SIG-M5 (cell line): ENCODE measurements at places on chromosomes 6 and 20.

- DNase-seq = no peak
Observed at GRCh38 chr20:62246872-62247652, 8.7 kb downstream of the OSBPL2 start.

- no peak for DNase-seq
Observed at GRCh38 chr20:653590-654416, 803 bp upstream of the SRXN1 start.

DNA sequence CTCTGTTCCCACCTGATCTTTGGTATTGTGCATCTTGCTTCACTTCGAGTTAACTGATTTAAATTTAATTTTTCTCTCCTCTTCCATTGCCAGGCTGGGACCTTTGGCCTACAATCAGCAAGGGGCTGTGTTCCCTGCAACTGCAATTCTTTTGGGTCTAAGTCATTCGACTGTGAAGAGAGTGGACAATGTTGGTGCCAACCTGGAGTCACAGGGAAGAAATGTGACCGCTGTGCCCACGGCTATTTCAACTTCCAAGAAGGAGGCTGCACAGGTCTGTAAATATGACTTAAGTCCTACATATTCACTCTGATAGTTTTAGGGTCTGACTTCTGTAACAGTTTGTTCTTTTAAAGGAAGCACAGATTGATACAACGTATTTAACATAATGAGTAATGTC lies 412.4 kb downstream of the ARHGAP18 start:
- DNase-seq = no peak

- DNase-seq = no peak
Observed at GRCh38 chr20:41030531-41031242, 2.1 kb downstream of the TOP1 start.

DNA sequence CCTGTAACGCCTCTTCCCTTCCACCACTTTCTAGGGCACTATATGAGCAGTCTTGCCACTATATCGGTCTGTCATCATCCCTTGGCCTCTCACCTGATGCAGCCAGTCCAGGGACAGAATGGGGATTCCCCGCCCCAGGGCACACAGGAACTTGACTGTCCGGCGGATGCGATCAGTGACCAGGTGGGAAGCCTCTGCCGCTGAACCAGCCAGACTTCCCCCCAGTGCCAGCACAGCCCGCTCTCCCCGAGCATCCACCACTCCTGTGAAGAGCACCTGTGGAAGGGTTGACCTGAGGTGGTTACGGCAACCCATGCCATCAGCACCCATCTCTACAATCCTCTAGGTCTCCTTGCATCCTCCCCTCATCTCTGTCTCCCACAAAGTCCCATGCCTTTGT lies 12.2 kb upstream of the NRM start:
- DNase-seq = no peak

- no peak for DNase-seq
Observed at GRCh38 chr6:83518816-83519480, 6.6 kb downstream of the PRSS35 start.

- no peak for DNase-seq
Observed at GRCh38 chr20:52747845-52748284, 224.3 kb upstream of the TSHZ2 start.

DNA sequence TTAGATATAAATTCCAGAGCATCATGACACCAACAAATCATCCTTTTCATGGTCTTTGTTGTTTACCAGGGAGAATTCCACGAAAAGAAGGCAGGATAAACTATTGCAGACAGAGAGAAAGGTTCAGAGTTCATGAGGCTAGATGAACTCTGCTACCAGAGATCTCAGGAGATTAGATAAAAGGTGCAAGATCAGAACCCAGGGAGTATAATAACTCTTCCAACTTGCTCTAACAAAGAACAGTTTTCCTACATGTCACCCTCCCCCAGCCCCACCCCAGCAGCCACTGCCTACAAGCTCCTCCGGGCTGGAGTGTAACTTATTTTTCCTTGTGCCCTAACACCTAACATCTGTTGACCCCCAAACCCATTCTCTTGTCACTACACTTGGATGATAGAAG lies 13.9 kb upstream of the CITED2 start:
- DNase-seq = no peak

DNA sequence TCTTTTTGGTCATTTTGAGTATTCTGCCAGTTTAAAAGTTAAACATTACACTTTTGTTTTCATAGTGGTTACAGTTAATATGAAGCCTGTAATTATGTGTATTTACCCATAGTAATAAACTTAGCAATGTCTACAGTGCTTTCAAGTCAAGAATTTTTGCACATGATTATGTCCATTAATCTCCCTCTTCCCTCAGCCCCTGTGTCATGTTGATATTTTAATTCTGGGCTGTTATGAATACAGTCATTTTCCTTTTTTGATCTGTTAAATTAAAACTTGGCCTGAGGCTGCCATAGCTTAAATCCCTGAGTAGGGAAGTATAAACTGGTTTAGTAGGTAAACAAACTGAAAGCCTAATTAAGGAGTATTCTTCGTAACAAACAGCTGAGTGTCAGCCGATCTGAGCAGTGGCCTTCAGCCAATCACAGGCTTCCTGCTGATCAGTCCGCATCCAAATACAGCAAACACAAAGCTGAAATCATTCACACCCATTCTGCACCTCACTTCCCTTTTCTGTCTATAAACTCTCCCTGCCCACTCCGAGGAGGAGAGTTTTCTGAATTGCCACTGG lies 9.5 kb upstream of the SFT2D1 start:
- DNase-seq = peak; percentile 25

DNA sequence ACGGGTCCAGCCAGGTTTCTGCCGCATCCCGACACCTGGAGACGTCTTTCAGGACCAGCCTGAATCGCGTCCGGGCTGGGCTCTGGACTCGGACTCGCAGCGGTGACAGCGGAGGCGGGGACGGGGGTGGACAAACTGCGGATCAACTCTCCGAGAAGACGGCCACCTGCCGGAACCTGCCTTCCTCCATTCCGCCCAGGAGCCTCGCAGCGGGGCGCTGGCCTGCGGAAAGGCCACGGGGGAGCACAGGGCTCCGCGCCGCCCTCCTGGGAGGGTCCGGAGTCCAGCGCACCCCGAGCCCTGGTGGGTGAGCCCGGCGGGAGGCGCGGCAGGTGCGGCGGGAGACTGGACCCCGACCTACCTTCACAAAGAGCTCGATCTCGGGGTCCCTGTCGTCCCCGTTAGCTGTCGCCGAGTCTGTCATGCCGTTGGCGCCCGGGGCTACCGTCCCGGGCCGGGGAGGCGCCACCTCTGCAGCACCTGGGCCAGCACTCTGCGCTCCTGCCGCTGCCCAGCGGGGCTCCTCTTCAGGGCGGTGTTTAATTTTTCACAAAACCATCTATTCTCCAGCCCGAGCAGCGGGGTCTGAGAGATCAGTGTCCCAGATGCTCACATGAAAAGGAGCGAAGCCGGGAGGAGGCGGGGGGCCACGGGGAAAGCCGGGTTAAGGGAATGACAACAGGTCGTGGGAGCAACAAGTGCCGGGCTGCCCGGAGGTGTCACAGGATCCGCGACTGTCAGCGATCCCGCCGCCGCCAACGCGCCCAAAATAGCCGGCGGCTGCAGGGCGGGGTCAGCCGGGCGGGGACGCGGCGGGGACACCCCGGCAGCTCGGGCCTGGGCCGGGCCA lies at the start of gene CLIC5:
CLIC5 (minus strand) TSS at position 742 of the 850 bp plus-strand sequence; CDS start at position 424, 318 bp downstream.
- no peak for DNase-seq

DNA sequence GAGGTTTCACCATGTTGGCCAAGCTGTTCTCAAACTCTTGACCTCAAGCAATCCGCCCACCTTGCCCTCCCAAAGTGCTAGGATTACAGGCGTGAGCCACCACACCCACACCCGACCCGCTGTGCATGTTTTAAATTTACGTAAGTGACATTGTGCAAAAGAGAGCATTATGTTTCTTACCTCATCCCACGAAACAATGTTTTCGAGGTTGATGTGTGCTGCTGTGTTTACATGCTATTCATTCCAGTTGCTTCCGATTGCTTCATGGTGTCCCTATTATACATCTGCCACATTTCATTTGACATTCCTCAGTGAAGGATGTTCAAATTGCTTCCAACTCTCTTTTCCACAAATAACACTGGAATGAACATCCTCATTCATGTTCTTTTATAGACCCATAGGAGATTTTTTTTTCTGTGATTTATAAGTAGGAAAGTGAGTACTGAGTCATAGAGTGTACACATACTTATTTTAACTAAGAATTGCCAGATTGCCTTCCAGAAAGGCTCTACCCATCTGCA lies 403.9 kb upstream of the JARID2 start:
- no peak for DNase-seq

GRCh38 chr6:43903739-43904290 lies 133.8 kb downstream of the VEGFA start:
- no peak for DNase-seq

GRCh38 chr6:81735756-81736380 lies 16.6 kb downstream of the TENT5A start:
- DNase-seq = no peak

DNA sequence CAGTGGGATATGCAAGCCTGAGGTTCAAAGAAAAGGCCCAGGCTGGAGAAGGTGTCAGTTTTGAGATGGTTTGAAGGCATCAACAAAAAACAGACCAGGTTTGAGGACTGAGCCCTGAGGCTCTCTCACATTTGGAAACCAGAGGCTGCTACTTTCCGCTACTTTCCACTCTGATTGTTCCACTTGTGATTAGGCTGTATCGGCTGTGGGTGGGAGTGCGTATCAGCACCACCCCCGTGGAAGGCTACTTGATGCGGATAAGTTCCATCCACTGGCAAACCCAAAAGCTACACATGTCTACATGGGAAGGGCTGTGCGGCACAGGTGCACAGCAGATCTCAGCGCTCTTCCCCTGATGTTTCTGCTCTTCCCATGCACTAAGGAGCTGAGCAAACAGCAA lies 198.7 kb downstream of the GMPR start:
- no peak for DNase-seq

DNA sequence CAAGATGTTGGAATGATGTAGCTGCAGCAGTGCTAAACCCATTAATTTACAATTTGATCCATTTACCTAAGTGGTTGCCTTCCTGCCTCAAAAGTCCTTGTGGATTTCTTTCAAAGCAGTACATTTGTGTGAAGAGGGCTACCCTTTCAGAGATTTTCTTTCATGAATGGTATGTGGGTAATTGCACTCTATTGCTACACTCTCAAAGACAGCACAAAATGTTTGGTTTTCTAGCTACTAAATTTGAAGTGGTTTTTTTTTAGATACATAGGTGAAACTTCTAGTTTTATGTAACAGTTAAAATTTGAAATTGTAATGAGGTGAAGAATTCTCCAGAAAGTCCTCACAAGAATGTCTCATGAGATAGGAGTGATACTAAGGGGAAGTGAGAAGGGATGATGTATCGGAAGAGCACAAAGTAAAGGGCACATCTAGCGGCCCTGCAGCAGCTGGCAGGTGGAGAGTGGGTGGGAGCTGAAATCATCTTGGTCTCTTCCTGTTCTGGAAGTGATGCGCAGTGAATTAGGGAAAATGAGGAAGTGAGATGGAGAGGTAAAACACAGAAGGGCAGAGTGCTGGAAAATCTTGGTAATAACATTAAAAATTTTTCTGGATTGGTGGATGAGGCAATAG lies 236.8 kb upstream of the MAN1A1 start:
- DNase-seq = no peak

- no peak for DNase-seq
Observed at GRCh38 chr6:95581073-95581472, 3.7 kb downstream of the MANEA start.
